ENCODE measurements at places on chromosomes 3 and 15. TPM values are rescaled to one million over a fixed set of nuclear protein-coding genes. Genes with fewer than 3 reads are reported as not detected.

Gene CMTM7
- 11.8 TPM for total RNA-seq

Gene GOLGA8N
- total RNA-seq, result 38.9 TPM

Gene GP9
- not detected for total RNA-seq

Gene B2M
- 2,130 TPM for total RNA-seq

Gene IL20RB
- 3.6 TPM for total RNA-seq

Gene MKRN3
- not detected for total RNA-seq

GRCh38 chr3:195083659-195084058 is 187.3 kb downstream of the XXYLT1 start:
- H3K27me3 ChIP-seq, result no peaks in the 10 kb centered on the region
- peak; percentile 55 for DNase-seq
- H3K4me3 ChIP-seq, result no peak overlapping the region
- no peaks in the 10 kb centered on the region for H3K36me3 ChIP-seq
- H3K27ac ChIP-seq, result no peak overlapping the region
- H3K4me1 ChIP-seq, result no peaks in the 10 kb centered on the region

DNA sequence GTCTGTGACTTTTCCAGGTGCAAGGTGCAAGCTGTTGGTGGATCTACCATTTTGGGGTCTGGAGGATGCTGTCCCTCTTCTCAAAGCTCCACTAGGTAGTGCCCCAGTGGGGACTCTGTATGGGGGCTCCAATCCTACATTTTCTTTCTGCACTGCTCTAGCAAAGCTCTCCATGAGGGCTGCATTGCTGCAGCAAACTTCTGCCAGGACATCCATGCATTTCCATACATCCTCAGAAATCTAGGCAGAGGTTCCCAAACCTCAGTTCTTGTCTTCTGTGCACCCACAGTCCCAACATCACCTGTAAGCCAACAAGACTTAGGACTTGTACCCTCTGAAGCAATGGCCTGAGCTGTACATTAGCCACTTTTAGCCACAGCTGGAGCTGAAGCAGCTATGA is 694.5 kb upstream of the BCHE start:
- no peaks in the 10 kb centered on the region for H3K36me3 ChIP-seq
- no peaks in the 10 kb centered on the region for H3K4me1 ChIP-seq
- H3K27me3 ChIP-seq, result no peaks in the 10 kb centered on the region
- H3K27ac ChIP-seq, result no peak overlapping the region
- DNase-seq, result no peak

- peaks cover 3% of the 10 kb centered on the region for H3K4me1 ChIP-seq
- no peak overlapping the region for H3K4me3 ChIP-seq
- no peaks in the 10 kb centered on the region for H3K27me3 ChIP-seq
- no peaks in the 10 kb centered on the region for H3K36me3 ChIP-seq
- no peak overlapping the region for H3K27ac ChIP-seq
These were observed 5.1 kb downstream of the PPP1R2 start for GRCh38 chr3:195537995-195538394.

GRCh38 chr15:69628256-69629093 is 175.9 kb downstream of the RPLP1 start:
- H3K4me1 ChIP-seq, result no peaks in the 10 kb centered on the region
- no peak for DNase-seq
- no peaks in the 10 kb centered on the region for H3K36me3 ChIP-seq

- DNase-seq, result no peak
- no peak overlapping the region for H3K27ac ChIP-seq
- no peaks in the 10 kb centered on the region for H3K36me3 ChIP-seq
- H3K27me3 ChIP-seq, result no peaks in the 10 kb centered on the region
- H3K4me3 ChIP-seq, result no peak overlapping the region
These were observed 92.1 kb downstream of the SLC49A4 start for GRCh38 chr3:122886946-122887345.

DNA sequence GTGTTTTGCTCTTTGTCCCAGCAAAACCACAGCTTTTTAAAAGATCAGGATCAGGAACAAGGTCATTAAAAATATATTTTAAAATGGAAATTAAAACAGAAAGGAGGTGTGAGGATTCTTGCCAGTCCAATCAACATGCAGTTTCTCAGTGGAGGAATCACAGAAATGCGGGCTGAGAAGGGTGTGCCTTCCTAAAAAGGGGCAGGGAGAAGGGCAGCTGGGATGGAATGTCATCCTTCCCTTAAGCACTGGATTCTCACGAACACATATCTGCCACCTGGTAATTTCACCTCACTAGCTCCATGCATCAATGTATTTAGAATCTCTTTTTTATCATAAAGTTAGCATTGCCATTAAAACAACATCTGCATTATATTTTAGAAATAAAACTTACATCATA is 21.4 kb downstream of the ABI3BP start:
- no peaks in the 10 kb centered on the region for H3K4me1 ChIP-seq
- no peak overlapping the region for H3K4me3 ChIP-seq
- H3K36me3 ChIP-seq, result no peaks in the 10 kb centered on the region
- no peak overlapping the region for H3K27ac ChIP-seq
- no peak for DNase-seq

- H3K36me3 ChIP-seq, result no peaks in the 10 kb centered on the region
- no peak overlapping the region for H3K4me3 ChIP-seq
- H3K4me1 ChIP-seq, result no peaks in the 10 kb centered on the region
These were observed 241.3 kb downstream of the ITPR1 start for GRCh38 chr3:4734454-4734853.

- no peaks in the 10 kb centered on the region for H3K27me3 ChIP-seq
- H3K36me3 ChIP-seq, result no peaks in the 10 kb centered on the region
- H3K27ac ChIP-seq, result no peak overlapping the region
- no peaks in the 10 kb centered on the region for H3K4me1 ChIP-seq
- no peak for DNase-seq
- H3K4me3 ChIP-seq, result no peak overlapping the region
These were observed 117.1 kb downstream of the TPRA1 start for GRCh38 chr3:127473244-127474024.

Measured in aorta (tissue), 5 donors.